ENCODE measurements at places on chromosomes 12 and 14. TPM values are rescaled to one million over a fixed set of nuclear protein-coding genes. Genes with fewer than 3 reads are reported as not detected.

GRCh38 chr12:45973526-45973925 lies 16.8 kb downstream of the SCAF11 start:
- no peak overlapping the region for H3K4me3 ChIP-seq
- peaks cover 40% of the 10 kb centered on the region for H3K36me3 ChIP-seq
- H3K27ac ChIP-seq: no peak overlapping the region
- no peaks in the 10 kb centered on the region for H3K27me3 ChIP-seq
- no peak for DNase-seq

DNA sequence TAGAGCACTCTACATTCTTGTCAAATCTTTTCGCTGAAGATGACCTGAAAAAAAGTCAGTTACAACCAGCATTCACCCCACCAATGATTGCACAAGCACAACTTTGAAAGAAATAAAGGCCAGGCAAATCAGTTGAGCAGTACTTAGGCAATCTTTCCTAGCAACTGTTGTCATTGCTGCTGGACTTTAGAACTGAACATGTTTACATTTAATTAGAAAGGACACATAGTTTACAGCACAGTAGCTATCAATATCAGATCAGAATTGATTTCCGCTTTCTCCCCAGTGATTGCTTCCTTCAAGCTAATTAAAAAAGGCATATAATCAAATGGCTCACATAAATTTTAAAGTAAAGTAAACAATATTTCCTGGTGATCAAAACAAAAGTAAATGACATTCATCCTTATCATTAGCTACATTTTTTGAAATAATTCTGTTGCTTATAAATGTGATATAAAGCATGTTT lies 128.4 kb downstream of the FOXA1 start:
- H3K4me3 ChIP-seq: peak overlapping the region; percentile 10
- no peaks in the 10 kb centered on the region for H3K4me1 ChIP-seq
- peaks cover 8% of the 10 kb centered on the region for H3K36me3 ChIP-seq
- no peaks in the 10 kb centered on the region for H3K27me3 ChIP-seq

DNA sequence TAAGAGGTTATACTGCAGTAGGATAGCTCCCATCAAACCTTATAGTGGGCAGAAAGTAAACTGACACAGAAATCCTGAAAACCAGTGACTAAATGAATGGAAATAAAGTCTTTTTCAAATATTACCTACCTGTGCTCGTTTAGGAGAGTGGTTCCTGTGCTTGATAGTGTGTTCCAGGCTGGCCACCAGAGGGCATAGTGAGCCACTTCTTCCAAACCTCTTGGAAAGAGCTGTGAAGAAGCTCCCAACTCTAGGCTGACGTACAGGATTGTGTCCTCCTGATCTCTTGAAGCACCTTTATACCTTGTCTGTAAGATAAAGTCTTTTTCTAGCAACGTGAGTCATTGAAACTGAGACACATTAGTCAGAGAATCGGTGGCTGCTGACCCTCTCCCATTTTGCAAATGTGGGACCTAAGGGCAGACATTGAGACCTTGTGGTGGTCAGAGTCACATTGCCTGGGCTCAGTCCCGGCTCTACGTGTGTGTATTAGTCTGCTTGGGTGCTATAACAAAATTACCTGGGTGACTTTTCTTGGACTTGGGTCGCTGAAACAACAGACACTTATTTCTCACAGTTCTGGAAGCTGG lies 17.6 kb downstream of the TDP1 start:
- peaks cover 13% of the 10 kb centered on the region for H3K36me3 ChIP-seq
- H3K27ac ChIP-seq: no peak overlapping the region
- no peaks in the 10 kb centered on the region for H3K27me3 ChIP-seq
- H3K4me3 ChIP-seq: no peak overlapping the region
- DNase-seq: peak; percentile 74
- no peaks in the 10 kb centered on the region for H3K4me1 ChIP-seq

The COPZ1 gene
- 229 TPM for total RNA-seq

The TMEM63C gene
- 4.6 TPM for total RNA-seq
